Fibroblast of villous mesenchyme (primary cell): ENCODE measurements at places on chromosomes 1 and 21.

- DNase-seq = no peak
Measured at GRCh38 chr1:221237587-221237986, 358.3 kb downstream of the HLX start.

GRCh38 chr21:42865776-42866160, 13.6 kb downstream of the WDR4 start:
- DNase-seq = peak; percentile 19

GRCh38 chr1:82215056-82215852, 414.5 kb downstream of the ADGRL2 start:
- no peak for DNase-seq

DNA sequence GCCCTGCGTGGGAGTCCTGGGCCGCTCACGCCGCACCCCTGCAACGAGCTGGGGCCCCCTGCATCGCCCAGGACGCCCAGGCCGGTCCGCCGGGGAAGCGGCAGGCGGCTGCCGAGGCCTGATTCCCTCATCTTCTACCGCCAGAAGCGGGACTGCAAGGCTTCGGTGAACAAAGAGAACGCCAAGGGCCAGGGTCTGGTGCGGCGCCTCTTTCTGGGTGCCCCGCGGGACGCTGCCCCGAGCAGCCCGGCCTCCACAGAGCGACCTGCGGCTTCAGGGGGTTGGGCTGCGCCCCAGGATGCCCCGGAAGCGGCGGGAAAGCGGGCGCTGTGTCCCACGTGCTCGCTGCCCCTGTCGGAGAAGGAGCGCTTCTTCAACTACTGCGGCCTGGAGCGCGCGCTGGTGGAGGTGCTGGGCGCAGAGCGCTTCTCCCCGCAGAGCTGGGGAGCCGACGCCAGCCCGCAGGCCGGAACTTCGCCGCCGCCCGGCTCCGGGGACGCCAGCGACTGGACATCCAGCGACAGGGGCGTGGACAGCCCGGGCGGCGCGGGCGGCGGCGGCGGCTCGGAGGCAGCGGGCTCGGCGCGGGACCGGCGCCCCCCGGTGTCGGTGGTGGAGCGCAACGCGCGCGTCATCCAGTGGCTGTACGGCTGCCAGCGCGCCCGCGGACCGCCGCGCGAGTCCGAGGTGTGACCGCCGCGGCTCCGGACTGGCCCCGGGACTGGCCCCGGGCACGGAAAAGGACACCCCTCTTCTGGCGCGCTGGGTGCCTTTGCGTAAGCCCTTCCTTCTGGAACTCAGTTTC, 2.7 kb downstream of the FAM110D start:
- DNase-seq = peak; percentile 45
